Left ventricle myocardium inferior (tissue), 1 donor: ENCODE measurements at places on chromosomes 4 and X. TPM values are rescaled to one million over a fixed set of nuclear protein-coding genes. Genes with fewer than 3 reads are reported as not detected.

Gene PCDH19
- 0.38 TPM for total RNA-seq

Gene TMPRSS11D
- not detected for total RNA-seq

DNA sequence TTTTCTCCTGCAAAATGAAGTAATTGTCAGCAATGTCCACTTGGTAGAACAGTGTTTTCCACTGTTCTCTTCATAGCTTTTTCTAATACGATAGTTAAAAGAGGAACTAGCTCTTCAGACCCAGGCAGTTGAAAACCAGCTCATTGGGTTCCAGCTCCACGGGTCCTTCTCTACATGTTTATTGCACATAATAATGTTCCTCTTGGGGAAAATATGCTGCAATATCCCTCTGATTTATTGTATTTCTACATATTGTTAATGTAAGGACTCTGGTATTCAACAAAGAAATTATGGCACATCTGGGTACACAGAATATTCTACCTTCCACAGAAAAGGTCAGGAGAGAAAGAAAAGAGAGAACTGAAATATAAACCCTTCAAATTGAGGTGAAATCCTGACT lies 473.4 kb downstream of the TRIML1 start:
- no peak for DNase-seq
- H3K27ac ChIP-seq = no peak overlapping the region
- no peak overlapping the region for H3K4me3 ChIP-seq
- no peaks in the 10 kb centered on the region for H3K4me1 ChIP-seq
- H3K27me3 ChIP-seq = no peaks in the 10 kb centered on the region

- H3K27ac ChIP-seq = peak overlapping the region; percentile 92
- peak overlapping the region; percentile 76 for H3K4me3 ChIP-seq
- H3K27me3 ChIP-seq = no peaks in the 10 kb centered on the region
- no peaks in the 10 kb centered on the region for H3K36me3 ChIP-seq
- DNase-seq = peak; percentile 23
These were observed 763 bp downstream of the CASK start for GRCh38 chrX:41922431-41923151.

Gene PDS5A
- total RNA-seq = 29.3 TPM

GRCh38 chr4:10413177-10413576 lies 44.0 kb downstream of the ZNF518B start:
- no peaks in the 10 kb centered on the region for H3K4me1 ChIP-seq
- no peak overlapping the region for H3K27ac ChIP-seq
- no peaks in the 10 kb centered on the region for H3K36me3 ChIP-seq
- DNase-seq = no peak
- H3K4me3 ChIP-seq = no peak overlapping the region
- H3K27me3 ChIP-seq = no peaks in the 10 kb centered on the region

- H3K4me1 ChIP-seq = peaks cover 9% of the 10 kb centered on the region
- no peak for DNase-seq
- H3K27ac ChIP-seq = peak overlapping the region; percentile 31
These were observed 128.5 kb downstream of the LARP7 start for GRCh38 chr4:112765317-112765974.

- H3K4me1 ChIP-seq = no peaks in the 10 kb centered on the region
- H3K27ac ChIP-seq = no peak overlapping the region
- H3K36me3 ChIP-seq = no peaks in the 10 kb centered on the region
These were observed 184.9 kb downstream of the NPFFR2 start for GRCh38 chr4:72216539-72217277.

DNA sequence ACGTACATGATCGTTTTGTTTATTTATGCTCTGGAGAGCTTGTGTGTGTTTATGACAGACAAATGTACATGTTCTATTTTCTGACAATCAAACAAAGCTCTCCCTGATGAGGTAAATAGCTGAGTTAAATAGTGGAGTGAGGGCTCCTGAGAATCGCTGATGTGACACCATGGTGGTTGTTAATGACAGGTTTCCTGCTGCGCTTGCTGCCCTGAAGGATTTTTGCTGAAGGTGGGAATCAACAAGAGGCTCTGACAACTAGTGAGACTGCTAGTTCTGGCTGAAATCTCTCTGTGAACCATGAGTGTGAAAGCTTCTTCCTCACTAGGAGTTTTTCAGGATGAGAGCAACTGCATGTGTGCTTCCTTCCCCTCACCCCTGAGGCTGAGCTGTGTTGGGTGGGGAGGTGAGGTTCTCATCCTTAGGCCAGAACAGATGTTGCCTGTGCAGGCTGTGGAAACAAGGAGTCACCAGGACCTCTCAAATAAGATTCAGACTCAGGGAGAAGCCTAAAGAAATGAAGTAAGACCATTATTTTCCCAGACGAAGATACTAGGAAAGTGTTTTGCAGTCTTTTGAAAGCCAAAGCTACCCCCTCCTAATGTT lies 173.4 kb upstream of the JADE1 start:
- peaks cover 30% of the 10 kb centered on the region for H3K4me1 ChIP-seq
- DNase-seq = no peak
- no peaks in the 10 kb centered on the region for H3K36me3 ChIP-seq
- peak overlapping the region; percentile 88 for H3K27ac ChIP-seq
- no peak overlapping the region for H3K4me3 ChIP-seq

Gene NAA11
- total RNA-seq = not detected

GRCh38 chr4:14850455-14851097 lies 151.7 kb upstream of the CPEB2 start:
- H3K36me3 ChIP-seq = no peaks in the 10 kb centered on the region
- H3K4me1 ChIP-seq = no peaks in the 10 kb centered on the region
- H3K27me3 ChIP-seq = no peaks in the 10 kb centered on the region
- no peak for DNase-seq
- H3K4me3 ChIP-seq = no peak overlapping the region
- H3K27ac ChIP-seq = no peak overlapping the region

GRCh38 chr4:31059753-31060522 lies 339.8 kb downstream of the PCDH7 start:
- H3K27me3 ChIP-seq = no peaks in the 10 kb centered on the region

GRCh38 chr4:1842993-1843448 lies 12.9 kb downstream of the LETM1 start:
- H3K4me1 ChIP-seq = peaks cover 30% of the 10 kb centered on the region
- H3K4me3 ChIP-seq = no peak overlapping the region
- no peaks in the 10 kb centered on the region for H3K27me3 ChIP-seq
- peak; percentile 39 for DNase-seq

DNA sequence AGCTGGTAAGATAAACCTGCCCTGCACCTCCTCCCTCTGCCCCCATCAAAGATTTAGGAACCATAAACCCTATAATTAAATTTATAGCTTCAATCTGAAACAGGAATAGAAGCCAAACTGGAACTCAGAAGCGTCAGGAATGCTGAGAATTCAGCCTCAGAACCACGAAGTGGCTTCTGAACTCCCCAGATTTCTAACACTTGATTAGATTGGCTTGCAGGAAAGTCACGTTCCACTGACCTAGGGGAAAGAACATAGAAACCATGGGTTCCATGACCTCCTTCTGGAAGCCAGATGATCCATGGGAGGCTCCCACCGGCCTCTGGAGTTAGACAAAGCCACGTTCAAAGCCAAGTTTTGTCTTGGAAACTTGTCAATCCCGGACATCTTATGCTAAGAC lies 356.5 kb downstream of the MID1IP1 start:
- H3K36me3 ChIP-seq = no peaks in the 10 kb centered on the region
- peaks cover 4% of the 10 kb centered on the region for H3K27me3 ChIP-seq
- H3K27ac ChIP-seq = no peak overlapping the region
- no peak overlapping the region for H3K4me3 ChIP-seq
- DNase-seq = no peak

Gene RTL9
- 0.66 TPM for total RNA-seq

GRCh38 chr4:48898733-48899431 lies 7.7 kb downstream of the OCIAD2 start:
- no peak overlapping the region for H3K4me3 ChIP-seq
- DNase-seq = no peak
- no peaks in the 10 kb centered on the region for H3K27me3 ChIP-seq
- peaks cover 18% of the 10 kb centered on the region for H3K36me3 ChIP-seq

Gene SPANXA2
- not detected for total RNA-seq

Gene ARHGAP6
- total RNA-seq = 3.1 TPM

- no peak for DNase-seq
- no peak overlapping the region for H3K4me3 ChIP-seq
- H3K27me3 ChIP-seq = no peaks in the 10 kb centered on the region
- H3K36me3 ChIP-seq = no peaks in the 10 kb centered on the region
- H3K4me1 ChIP-seq = no peaks in the 10 kb centered on the region
These were observed 1318.5 kb downstream of the STIM2 start for GRCh38 chr4:28179126-28179525.

GRCh38 chr4:87326460-87326859 lies 3.8 kb upstream of the HSD17B13 start:
- no peak for DNase-seq
- H3K4me3 ChIP-seq = no peak overlapping the region
- H3K27ac ChIP-seq = no peak overlapping the region
- no peaks in the 10 kb centered on the region for H3K36me3 ChIP-seq
- no peaks in the 10 kb centered on the region for H3K27me3 ChIP-seq

Gene FRG2
- not detected for total RNA-seq
